Nucleus accumbens (tissue), 56 donors: ENCODE measurements at places on chromosomes 11 and 22.

- no peak for DNase-seq
Measured at GRCh38 chr11:15976433-15977045, 379.8 kb downstream of the SOX6 start.

DNA sequence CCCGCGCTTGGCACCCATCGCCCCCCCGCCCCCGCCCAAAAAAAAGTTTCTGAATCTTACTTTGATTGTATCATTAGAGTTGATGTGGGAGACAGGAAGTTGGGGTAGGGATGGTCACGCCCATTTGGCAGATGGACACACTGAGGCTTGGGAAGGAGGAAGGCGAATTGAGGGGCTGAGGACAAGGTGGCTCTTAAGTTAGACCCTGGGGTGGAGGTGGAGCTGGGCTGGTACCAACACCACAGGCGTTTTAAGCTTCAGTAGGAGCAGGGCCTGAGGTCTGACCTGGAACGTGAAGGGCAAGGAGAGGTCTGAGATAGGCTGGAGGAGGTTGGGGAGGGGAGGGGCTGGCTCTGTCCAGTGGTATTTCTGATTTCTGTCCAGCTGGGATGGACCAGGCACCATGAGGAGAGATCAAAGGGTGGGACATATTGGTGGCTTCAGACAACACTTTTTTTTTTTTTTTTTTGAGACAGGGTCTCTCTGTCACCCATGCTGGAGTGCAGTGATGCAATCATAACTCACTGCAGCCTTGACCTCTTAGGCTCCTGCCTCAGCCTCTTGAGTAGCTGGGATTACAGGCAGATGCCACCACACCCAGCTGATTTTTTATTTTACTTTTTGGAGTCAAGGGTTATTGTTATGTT, 799 bp upstream of the CDC42BPG start:
- DNase-seq: no peak

DNA sequence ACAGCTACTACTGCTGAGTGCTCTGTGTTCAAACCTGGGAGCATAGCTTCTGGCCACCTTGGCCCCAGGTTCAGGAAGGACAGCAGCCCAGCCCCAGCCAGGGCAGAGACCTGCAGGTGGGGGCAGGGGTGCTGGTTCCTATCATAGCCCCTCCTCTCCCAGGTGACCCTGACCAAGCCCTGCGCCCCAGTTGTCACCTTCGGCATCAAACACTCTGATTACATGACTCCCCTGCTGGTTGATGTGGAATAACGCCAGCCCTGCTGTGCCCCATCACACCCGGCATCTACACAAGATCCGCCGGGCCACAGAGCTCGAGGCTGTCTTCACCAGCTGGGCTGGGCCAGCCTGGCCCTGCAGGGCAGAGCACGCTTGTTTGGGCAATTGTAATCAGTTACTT, 6.9 kb downstream of the SCGB1C1 start:
- DNase-seq: no peak

DNA sequence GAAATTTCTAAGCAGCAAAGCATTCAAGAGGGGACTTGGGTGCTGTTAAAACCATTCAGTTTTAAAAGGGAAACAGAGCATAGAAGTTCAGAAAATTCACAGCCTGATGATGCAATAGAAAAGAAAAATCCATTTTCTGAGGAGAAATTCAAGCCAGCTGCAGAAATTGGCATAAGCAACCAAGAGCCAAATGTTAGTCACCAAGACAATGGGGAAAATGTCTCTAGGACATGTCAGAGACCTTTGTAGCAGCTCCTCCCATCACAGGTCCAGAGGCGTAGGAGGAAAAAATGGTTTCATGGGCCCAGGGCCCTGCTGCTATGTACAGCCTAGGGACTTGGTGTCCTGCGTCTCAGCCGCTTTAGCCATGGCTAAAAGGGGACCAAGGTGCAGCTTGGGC, 5.5 kb upstream of the IRAG1 start:
- no peak for DNase-seq

DNA sequence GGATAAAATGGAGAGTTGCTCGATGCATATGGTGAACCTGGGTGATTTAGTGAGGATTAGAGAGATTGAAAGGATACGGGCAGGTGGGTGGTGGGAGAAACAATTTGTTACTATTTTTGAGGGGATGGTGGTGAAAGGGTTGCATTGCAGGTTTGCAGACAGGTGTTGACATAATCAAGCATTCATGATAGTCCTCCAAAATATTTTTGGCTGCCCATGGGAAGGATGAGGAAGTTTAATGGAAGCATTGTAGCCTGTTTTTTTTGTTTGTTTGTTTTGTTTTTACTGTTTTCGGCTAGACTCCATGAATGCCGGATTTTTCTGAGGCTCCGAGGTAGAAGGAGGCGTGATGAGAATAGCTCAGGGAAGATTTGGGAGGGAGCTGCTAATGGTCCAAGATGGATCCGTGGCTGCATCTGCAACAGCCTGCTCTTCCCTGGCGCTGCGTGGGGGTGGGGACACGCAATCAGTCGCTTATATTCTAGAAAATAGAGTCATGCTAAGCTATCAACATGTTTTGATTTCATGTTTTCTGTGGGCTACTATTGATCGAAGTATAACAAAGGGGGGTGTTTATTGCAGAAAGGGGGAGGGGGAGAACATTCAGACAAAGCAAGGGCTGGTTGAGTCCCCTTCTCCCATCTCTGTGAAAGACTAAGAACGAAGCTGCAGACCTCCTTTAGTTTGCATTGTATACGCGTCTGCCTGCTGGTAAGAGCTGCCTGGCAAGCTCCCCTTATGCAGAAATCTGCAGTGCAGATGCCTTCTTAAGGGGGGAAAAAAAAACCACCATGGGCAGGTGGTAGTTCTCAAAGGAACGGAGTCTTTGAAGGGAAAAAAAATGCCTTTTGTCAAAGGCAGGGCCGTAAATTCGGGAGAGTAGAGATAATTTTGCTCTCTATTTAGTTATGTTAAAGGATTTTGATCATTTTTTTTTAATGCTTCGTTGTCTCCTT, 1.0 kb downstream of the RTN3 start:
- peak; percentile 42 for DNase-seq

DNA sequence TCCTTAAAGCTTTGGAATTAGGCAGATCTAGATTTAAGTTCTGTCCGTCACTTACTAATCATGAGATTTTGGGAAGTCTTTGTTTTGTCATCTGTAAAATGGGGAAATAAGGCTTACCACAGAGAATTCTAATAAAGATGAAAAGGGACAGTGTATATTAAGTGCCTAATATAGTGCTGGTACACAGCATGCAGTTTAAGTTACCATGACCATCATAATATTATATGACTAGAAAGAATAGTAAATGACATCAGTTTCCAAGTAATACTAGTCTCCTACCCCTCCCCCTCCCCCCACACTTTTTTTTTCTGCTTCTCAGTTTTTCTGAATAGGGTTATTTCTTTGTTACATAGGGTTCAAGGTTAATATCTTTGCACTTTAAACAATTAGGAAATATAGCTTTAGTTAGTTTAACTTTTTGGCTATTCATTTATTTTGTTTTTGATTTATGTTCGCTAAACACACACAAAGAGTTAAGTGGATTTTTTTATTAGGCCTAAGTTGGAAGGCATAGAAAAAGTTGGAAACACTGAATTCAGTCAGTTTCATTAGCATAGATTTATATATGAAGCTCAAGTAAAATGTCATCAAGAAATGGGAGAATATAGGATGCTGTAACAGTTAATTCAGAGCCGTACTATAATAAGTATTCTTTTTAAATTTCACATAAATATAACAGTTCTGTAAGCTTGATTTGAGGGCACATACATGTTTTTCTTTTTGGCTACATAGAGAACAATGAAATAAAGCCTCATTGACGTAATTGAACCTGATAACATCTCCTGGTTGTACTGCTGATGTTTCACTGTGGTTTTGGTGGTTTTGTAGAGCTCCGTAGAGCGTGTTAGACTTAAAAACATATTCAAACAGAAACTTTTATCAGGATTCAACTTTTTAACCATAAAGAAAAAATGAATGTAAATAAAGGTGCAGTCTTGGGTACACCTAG, 121.2 kb downstream of the PDE3B start:
- DNase-seq: no peak

DNA sequence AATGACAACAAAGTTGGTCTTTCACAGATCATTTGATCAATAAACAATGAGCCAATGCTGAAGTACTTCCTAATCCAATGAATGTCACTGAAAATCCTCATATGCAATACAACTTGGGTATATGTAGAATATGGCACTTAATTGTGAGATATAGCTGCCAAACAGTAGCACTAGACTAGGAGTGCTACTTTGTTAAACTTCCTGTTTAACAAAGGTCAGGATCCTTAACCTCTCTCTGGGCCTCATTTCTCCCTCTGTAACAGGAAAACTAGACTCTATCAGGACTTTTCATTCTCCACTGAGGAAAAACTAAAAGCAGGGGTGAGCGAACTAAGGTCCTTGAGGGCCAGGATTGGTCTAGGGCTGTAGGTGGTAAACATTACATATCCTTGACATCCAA, 56.1 kb downstream of the PITPNB start:
- DNase-seq: no peak

DNA sequence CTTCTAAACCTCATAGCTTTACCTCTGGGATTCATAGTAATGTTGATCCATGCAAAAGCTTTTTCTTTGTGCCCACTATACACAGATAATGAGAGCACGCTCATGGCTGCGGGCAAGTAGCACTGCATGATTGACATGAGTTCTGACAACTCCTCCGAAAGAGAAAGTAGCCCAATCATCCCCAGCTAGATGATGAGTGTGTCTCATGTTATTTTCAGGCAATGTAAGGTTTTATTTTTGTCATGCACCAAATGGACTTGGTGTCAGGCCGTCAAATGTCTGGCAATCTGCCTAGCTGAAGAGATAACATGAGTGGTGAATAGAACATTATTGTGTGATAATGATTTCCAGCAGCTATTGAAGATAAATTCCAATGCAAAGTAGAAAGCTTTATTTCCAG, 662.6 kb downstream of the NTM start:
- DNase-seq: no peak

- DNase-seq: no peak
Measured at GRCh38 chr11:34988294-34989255, 72.2 kb downstream of the PDHX start.

GRCh38 chr11:63870351-63871140, 31.6 kb downstream of the MARK2 start:
- no peak for DNase-seq

GRCh38 chr11:57745206-57745605, 3.9 kb downstream of the SELENOH start:
- DNase-seq: no peak

DNA sequence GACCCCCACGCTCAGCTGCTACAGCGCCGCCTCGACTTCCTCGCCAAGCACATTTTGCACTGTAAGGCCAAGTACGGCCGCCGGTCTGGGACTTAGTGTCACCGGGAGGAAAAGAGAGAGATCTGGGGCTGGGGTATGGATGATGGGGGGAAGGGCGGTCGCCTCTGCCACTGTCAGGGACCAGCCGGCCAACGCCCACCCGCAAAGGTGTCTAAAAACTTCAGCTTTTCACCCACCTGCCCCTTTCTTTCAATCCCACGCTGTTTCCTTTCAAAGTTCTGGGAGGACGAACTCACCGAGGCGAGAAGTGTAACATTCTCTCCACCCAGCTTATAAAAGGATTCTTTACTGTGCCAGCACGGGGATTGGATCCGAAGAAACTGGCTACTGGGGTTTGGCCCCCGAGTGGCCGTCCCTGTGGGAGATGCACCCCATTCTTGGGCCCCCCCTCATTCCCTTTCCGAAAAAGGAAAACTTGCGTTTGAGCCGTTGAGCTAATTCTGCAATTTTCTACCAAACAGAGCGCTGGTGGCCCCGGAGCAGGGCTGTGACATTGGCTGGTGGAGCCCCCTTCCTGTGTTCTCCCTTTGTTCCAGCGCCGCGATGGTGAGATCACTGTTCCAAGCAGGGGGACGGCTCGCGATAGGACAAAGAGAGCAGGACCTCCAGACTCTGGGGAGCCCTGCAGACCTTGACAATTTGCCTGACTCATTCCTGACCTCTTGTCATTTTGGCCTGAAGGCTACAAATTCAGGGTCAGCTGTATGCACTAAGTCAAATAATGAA, 1.8 kb downstream of the FJX1 start:
- no peak for DNase-seq

GRCh38 chr11:20443596-20443995, 56.1 kb downstream of the PRMT3 start:
- no peak for DNase-seq

DNA sequence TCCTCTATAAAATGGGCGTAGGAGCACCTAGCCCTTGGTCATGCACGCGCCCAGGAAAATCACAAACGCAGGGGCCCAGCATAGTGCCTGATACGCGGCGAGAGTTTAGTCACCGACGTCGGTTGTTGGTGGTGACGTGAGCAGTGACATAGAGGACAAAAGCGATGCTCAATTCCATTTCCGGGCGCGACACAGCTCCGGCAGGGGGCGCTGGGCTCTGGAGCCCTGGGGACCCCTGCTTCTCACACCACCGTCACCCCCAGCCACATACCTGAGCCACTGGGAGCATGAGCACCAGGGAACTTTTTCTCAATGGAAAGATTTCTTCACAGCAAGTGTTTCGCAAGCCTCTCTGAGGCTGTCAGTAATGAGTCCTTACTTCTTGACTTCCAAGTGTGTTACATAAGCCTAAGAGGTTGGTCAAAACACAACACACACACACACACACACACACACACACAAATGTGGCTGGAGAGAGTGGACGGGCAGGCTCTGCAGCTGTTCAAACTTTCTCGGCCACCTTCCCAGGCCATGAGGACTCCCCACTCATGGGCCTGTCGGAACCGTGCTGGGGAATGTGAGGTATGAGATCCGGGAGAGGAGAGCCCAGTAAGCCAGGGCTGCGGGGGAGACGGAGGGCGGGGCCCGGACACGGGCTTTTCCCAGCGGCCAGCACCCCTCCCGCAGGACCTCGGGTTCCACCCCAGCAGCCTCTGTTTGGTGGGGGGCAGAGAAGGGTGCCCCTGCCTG, 36.9 kb upstream of the LINC01488 start:
- DNase-seq: no peak

GRCh38 chr11:7527029-7527428, 13.2 kb downstream of the PPFIBP2 start:
- no peak for DNase-seq

GRCh38 chr11:46686886-46687795, 13.3 kb downstream of the ARHGAP1 start:
- no peak for DNase-seq

DNA sequence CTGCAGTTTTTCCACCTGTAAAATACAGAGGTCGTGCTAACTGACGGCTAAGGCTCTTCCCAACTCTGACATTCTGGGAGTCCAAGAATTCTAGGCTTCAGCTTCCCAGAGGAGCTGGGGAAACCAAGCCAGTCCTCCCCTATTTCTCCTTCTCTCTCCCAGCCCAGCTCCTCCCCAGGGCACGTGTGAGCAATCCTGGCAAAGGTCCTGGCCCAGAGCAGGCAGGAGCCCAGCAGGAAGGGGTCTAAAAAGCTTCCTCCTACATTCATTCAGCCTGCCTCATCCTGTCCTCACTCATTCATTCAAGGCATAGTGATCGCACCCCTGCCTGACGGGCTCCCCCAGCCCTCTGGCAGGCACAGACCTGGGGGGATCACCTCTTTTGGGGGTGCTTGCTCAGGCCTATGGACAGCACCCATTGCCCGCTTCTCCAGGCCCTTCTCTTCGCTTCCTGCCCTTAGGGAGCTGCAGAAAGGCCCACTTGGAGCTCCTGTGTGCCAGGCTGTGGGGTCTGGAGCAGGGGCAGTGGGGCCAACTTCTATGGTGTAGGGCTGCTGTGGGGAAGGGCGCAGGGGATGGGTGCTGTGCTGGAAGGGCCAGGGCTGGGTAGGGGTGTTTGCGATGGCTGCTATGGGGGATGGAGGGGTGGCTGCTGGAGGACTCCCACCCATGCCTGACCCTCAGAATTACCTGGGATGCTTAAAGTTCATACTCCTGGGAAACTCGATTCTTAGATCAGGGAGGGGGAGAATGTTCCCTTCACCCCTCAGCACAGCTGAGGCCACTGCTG, 9.8 kb downstream of the KCNC1 start:
- DNase-seq: no peak

- DNase-seq: peak; percentile 72
Measured at GRCh38 chr11:62081378-62082291, 42.2 kb upstream of the INCENP start.
